CD8-positive, alpha-beta T cell (primary cell): ENCODE measurements at places on chromosomes 11 and 22.
A peak's percentile ranks its signal among the peaks of the same experiment; 100 is the strongest.

DNA sequence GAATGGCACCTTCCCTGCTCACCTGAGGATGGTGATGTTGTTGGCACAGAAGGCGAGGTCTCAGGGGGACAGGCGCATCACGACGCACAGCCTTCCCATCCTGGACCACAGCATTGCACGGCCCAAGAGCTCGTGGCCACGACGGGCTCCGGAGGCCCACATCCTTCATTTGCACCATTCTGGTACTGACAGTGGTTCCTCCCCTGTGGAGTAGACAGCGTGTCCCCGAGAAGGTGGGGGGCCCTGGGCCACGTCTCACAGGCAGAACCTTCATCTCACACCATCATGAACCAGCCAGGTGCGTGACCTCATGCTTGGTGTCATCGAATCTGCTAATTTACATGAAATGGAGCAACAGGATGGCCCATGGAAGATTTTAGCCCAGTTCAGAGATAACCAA is 180.0 kb downstream of the CTTN start:
- DNase-seq: no peak

DNA sequence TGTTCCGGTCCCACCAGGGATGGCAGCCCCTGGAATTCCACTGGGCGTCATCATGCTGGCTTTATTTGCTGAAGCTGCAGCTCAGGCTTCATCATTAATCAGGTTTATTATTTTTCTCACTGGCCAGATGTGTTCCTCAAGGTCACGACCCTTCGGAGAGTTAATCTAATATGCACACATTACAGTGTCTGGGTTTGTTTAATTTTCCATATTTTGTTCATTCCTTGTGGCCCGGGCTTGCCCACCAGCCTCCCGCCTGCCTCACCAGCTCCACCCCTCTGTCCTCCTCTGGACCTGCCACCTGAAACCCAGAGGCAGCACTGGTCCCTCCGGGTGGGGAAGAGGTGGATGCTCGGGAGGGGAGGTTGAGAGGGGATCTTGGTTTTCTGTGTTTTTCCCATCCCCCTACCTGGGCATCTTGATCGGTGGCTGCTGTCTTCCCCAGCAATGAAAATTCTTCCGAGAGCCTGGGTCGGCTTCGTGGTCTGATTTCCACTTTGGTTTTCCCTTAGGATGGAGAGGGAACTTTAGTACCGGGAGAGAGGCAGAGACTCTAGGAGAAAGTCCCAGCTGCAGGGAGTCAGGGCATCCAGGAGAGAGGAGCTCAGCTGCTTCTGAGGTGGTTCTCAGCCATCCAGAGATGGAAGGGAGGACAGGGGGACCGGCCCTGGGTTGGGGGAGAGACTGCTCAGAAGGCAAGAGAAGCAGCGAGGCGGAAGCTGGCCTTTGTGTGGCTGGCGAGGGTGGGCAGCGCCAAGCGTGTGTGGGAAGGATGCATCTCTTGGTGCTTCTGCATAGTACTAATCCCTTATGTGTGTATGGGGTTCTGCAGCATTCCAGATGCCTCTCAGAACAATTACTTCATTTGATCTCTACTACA is 2.1 kb downstream of the GRIK4 start:
- no peak for DNase-seq

GRCh38 chr11:47093541-47093940 is 83.1 kb downstream of the ARFGAP2 start:
- no peak for DNase-seq

DNA sequence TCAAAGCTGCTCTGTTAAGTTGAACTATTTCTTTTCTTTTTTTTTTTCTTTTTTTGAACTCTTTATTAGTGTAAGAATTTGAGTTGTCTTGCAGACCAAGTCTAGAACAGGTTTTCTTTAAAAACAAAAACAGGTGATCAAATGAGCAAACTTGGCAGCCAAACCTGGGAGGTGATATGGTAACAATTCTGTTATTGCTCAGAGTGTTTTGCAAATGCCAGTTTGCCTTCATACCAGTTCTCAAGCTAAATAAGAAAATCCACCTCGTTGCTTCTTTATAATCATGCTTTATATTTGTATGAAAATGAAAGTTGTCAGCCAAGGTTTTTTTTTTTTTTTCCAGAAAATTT is 76.9 kb downstream of the DEPDC5 start:
- DNase-seq: no peak

GRCh38 chr11:85167038-85167437 is 460.1 kb downstream of the DLG2 start:
- no peak for DNase-seq

- no peak for DNase-seq
Observed at GRCh38 chr22:29002603-29003002, 59.0 kb downstream of the C22orf31 start.

- peak; percentile 2 for DNase-seq
Observed at GRCh38 chr11:131408025-131408640, 37.7 kb downstream of the NTM start.

DNA sequence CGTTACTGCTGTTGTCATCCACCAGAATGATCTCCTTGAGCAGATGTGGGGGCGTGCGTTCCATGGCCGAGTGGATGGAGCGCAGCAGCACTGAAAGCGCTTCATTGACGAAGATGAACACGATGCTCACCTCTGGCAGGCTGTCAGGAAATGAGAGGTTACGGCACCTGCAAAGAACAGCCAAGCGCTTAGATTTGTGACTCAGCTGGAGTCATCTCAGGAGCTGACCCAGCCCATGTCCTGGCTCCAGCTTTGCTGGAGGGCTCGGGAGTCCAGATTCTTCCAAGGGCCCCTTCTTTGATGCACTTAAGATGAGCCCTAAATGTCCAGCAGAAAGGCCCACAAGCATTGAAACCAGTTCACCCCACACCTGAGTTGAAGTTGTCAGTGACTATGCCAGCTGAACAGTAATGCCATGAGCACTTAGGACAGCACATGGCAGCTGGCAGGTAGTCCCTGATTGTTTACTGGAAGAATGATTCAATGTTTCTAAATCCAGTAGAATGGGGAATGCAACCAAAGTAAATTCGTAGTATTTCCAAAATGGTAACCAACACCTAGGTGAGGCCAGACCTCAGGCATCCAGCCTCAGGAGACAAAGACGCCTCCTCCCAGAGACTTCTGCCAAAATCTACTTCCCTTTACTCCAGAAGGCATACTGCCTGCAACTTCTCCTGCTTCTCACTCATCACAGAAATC is 79.7 kb upstream of the CSNK2A3 start:
- no peak for DNase-seq

DNA sequence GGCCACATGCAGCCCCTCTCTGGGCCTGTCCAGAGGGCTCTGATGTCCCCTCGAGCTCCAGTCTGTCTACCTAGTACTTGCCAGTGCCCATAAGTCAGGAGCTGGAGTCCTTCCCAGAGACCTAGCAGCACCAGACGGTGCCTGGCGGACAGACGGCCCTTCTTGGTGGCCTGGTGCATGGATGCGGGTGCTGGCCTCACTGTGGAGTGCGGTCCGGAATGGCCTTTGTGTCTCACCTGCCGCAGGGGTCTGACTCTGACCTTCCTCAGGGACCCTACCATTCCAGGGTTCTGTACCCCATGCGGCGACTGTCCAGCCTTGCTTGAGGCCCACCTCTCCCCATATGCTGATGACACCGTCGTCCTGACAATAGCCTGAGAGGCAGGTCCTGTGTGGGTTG is 29.4 kb upstream of the SMIM38 start:
- DNase-seq: no peak

- no peak for DNase-seq
Observed at GRCh38 chr11:95716266-95716665, 73.3 kb downstream of the FAM76B start.

GRCh38 chr11:44940404-44940803 is 10.3 kb downstream of the TP53I11 start:
- DNase-seq: no peak

GRCh38 chr11:31957674-31958073 is 133.2 kb upstream of the RCN1 start:
- no peak for DNase-seq

GRCh38 chr11:87444993-87445392 is 407.3 kb downstream of the TMEM135 start:
- DNase-seq: no peak

GRCh38 chr22:48941033-48941902 is 886.4 kb downstream of the BRD1 start:
- DNase-seq: no peak

DNA sequence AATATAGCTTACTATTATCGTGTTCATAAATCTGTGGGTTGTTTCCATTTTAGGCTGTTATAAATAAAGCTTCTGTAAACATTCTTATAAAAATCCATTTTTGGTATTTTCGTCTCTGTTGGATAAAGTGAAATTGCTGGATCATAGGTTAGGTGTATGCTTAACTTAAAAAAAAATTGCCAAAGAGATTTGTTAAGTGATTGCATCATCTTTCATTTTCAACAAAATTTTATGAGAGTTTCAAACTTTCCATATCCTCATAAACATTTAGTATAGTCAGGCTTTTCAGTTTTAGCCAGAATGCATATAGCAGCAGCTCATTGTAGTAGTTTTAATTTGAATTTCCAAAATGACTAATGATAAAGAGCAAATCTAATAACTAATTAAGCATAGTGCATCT is 146.7 kb upstream of the CNTN5 start:
- no peak for DNase-seq

- DNase-seq: no peak
Observed at GRCh38 chr22:42714768-42715390, 5.8 kb downstream of the A4GALT start.

GRCh38 chr11:60978546-60979380 is 7.3 kb downstream of the CD6 start:
- peak; percentile 69 for DNase-seq

- no peak for DNase-seq
Observed at GRCh38 chr22:37278261-37278660, 4.0 kb upstream of the CYTH4 start.

DNA sequence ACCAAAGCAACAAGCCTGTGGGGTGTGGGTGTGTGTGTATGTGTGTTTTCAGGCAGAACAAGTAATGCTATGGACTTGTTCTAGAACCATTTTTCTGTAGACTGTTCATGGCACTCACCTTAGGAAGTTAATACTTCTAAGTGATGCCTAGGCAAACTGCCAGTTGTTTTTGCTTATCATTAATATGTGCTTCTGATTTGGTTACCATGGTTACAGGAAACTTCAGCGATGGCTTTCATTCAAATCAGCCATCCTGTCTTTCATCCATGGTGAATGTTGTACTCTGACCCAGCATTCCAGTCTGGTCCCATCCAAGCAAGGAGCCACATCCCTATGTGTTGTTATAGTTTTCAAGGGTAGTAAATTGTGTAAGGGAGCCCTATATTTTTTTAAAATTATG is 49.8 kb upstream of the ARHGAP20 start:
- no peak for DNase-seq

- no peak for DNase-seq
Observed at GRCh38 chr11:131033151-131033651, 116.9 kb upstream of the SNX19 start.

DNA sequence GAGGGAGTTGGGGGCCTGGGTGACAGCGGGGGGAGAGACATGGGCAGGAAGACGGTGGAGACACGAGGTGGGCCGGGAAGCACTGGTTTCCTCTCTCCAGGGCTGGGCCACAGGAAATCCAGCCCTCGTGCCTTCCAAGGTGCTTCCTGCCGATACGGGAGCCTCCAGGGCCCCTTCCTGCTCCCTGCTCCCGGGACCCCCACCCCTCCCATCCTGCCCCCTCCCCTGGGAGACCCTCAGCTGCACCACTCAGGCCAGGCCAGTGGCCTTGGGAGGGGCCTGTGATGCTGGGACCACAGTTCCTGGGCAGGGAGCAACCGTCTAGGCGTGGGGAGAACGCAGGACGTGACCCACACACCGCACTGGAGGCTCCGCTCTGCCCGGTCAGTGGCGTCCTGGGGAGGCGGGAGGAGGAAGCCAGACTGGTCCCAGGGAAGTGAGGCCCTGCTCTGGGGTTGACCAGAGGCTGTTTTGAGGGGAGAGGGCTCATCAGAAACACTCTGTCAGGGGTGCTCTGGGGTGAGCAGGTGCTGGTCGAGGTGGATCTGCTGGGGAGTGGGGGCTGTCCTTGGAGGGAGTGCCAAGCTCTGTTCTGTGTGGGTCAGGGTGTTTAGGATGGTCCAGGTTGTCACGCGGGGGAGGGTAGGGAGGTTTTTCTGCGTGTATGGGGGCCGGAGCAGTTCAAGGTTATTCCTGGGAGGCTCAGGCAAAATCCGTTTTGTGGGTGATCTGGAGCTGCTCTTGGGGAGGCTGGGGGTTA is at the start of gene SHANK3:
Gene SHANK3, plus strand, starts transcription at position 353 of the 760 bp plus-strand sequence.
- DNase-seq: no peak

GRCh38 chr11:68890490-68891231 is 13.0 kb downstream of the MRPL21 start:
- no peak for DNase-seq

- DNase-seq: no peak
Observed at GRCh38 chr22:45928726-45929368, 48.1 kb downstream of the WNT7B start.
